ENCODE measurements at places on chromosomes 1 and 21.

DNA sequence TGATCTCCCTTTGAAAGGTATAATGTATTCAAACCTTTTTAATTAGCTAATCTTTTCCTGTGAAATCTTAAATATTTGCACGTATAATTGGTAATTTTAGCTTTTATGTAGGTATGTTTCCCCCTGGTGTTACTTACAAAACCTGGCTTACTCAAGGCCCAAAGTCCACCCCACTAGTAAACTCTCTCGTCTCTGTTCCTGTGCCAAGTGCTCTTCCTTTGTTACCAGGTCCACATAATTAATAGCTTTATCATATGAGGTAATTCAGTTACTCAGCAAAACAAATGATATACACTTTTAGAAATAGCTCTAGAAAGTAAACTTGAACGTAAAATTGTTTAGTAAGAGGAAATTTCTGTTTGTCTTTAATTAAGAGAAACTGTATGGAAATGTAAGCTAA is 36.7 kb downstream of the NFIA start:
- DNase-seq, result no peak

GRCh38 chr1:226293553-226293920 is 15.4 kb downstream of the LIN9 start:
- no peak for DNase-seq

- DNase-seq, result no peak
Measured at GRCh38 chr1:242208021-242208420, 209.1 kb upstream of the MAP1LC3C start.

DNA sequence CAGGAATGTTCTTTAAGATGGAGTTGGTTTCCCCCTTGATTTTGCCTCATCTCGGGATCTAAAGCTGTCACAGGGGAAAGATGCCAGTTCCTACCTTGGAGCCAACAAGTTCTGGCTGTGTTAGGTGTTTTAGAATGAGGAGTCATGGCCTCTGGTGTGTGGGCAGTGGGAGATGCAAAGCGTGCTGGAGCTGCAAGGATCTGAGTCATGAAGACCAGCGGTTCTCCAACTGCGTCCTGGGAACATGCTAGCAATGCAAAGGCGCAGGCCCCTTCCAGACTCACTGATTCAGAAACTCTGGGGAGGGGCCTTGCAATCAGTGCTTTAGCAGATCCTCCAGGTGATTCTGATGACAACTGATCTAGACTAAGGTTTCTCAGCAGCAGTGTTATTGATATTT is 109.1 kb downstream of the UCK2 start:
- no peak for DNase-seq

DNA sequence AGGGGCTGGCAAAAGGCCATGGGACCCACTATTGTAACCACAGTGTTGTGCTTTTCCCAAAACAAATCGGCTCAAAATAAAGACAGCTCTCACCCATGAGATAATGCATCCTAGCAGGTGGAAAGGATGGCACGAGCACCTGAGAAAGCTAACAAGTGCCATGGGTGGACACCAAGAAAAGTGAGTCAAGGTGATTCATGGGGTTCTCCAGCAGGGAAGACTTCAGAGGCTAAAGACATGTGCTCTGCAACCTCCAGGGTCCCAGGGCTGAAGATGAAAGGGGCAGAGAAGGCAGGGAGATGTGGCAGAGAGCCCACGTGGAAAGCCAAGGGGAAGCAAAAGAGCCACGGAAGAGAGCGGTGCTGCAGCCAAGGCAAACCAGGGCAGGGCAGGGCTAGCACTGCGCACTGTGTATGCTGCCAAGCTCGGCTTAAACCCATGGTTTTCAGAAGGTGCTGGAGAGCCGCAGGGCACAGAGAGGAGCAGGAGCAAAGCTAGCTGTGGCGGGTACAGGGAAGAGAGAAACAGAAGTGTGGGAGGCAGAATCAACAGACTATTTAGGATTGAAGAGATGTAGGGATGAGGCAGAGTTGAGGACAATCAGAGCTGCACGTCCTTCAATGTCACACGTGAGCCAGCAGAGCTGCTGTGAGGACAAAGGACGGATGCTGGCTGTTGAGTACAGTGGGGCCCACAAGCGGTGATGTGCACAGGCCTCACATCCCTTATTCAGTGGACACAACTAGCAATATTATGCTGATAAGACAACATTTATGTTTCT is 41.8 kb upstream of the C1orf198 start:
- no peak for DNase-seq

- DNase-seq, result no peak
Measured at GRCh38 chr21:37659874-37660273, 256.4 kb downstream of the KCNJ6 start.

DNA sequence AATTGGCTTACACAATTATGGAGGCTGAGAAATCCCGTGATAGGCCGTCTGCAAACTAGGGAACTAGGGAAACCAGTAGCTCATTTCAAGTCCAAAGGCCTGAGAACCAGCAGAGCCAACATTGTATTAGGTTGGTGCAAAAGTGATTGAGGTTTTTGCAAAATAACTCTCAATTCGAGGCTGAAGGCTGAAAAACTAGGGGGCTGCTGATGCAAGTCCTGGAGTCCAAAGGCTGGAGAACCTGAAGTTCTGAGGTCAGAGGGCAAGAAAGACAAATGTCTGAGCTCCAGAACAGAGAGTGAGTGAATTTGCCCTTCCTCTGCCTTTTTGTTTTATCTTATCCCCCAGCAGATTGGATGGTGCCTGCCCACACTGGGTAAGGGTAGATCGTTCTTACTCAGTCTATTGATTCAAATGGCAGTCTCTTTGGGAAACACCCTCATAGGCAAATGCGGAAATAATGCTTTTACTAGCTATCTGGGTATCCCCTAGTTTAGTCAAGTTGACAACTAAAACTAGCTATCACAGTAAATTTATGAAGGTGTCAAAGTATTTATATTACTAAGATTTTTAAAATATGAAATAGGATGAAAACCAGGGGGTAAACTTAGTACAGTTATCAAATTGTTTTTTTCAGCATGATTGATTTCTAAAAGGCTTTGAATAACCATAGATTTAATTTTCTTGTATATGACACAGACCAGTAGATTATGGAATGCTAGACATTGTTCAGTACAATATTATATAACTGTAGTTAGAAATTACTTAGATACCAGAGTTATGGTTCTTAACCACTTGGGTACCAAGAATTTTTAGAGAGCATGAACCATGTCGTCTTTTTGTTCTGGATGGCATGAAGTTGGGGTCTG is 15.4 kb downstream of the RABGAP1L start:
- DNase-seq, result no peak

DNA sequence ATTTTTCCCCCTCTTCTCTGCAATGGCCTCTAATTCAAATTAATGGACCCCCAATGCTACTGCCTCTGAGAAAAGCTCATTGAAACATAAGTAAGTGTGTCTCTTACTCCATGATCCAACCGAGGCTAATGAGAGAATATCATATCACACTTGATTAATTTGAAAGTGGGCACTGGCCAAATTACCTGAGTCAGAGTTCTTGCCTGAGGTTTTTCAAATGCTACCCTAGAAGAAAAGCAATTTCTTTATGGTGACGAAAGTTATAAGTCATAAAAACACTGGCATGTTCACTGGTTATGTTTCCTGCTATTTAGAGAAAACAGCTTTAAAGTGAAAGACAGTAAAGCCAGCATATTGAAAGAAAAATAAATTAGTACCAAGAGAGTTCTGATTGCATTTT is 368.8 kb upstream of the TMPRSS15 start:
- DNase-seq, result no peak

DNA sequence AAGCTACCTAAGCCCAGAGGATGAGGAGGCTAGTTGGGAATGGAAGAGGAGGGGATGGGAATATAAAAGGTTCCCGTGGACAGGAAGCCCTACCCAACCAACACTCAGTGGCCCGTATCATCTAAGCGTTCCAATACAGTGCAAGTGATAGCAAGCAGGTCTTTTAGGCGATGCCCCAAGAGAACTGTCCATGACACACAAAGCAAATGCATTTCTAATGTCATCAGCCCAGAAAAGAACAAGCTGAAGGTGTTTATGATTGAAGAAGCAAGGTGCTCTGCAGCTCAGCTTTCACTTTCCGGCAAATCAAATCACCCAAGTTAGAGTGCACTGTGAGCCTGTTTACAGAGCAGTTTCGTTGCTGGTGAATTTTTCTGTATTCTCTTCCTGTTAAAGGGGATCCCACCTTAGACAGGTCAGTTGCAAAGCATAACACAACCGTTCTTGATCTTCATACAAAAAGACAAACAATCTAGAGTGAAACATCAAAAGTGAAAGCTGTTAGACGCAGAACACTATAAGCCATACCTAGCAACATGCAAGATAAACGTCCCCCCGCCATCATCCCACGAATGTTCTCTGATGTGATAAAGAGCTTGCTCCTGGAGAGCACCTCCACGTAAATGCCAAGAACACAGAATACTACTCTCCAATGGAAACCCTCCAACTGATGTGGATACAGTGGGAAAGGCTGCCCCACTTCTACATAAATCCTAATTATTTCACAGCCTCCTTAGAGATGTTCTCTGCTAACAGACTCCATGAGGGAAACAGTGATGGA is 54.0 kb downstream of the PGBD5 start:
- no peak for DNase-seq

DNA sequence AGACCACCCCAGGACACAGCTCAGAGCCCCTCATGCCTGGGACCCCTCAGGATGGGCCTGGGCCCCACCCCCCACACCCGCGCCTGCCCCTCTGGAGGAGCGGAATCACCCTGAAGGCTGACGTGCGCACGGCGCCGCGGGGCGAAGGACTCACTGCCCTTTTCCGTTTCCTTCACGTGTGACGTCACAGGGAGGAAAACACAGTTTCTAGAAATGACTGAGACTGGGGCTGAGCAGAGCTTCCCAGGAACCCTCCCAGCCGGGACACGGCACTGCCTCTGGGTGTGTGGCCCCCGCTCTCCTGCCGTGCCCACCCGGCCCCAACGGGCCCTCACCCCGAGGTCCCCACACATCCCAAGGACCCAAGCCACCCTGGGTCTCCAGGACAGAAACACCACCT is 5.4 kb upstream of the TNFRSF4 start:
- no peak for DNase-seq

- DNase-seq, result no peak
Measured at GRCh38 chr1:1547476-1547875, 7.1 kb upstream of the TMEM240 start.

GRCh38 chr1:2788506-2789163 is 12.9 kb downstream of the TTC34 start:
- no peak for DNase-seq

- no peak for DNase-seq
Measured at GRCh38 chr1:8969937-8970336, 24.3 kb downstream of the CA6 start.

GRCh38 chr1:172108161-172108893 is 267.0 kb downstream of the DNM3 start:
- peak; percentile 6 for DNase-seq

- no peak for DNase-seq
Measured at GRCh38 chr1:179823693-179824092, 53.9 kb downstream of the TOR1AIP2 start.

GRCh38 chr1:220746851-220747250 is 1.3 kb upstream of the MTARC2 start:
- DNase-seq, result no peak

- no peak for DNase-seq
Measured at GRCh38 chr1:28642056-28642846, 616 bp downstream of the TAF12 start.
